ENCODE measurements at places on chromosomes 5 and 9.

GRCh38 chr5:151072630-151073025 is 8.2 kb downstream of the TNIP1 start:
- no peak for DNase-seq

GRCh38 chr9:136754059-136754572 is 3.9 kb downstream of the LCN8 start:
- no peak for DNase-seq

GRCh38 chr9:117825609-117826347 is 121.6 kb downstream of the TLR4 start:
- DNase-seq = no peak

DNA sequence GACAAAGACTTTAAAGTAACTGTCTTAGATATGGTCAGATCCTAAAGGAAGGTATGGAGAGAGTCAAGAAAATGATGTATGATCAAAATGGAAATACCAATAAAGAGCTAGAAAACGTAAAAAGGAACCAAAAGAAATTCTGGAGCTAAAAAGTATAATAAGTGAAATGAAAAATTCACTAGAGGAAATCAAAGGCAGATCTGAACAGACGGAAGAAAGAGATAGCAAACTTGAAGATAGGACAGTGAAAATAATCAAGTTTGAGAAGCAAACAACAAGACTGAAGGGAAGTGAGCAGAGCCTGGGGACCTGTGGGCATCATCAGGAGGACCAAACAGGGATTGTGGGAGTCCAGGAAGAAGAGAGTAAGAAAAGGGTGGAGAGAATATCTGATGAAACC is 115.4 kb downstream of the EHMT1 start:
- no peak for DNase-seq

GRCh38 chr9:4062966-4063365 is 236.9 kb downstream of the GLIS3 start:
- no peak for DNase-seq

GRCh38 chr5:2286250-2286649 is 403.5 kb upstream of the IRX4 start:
- no peak for DNase-seq

DNA sequence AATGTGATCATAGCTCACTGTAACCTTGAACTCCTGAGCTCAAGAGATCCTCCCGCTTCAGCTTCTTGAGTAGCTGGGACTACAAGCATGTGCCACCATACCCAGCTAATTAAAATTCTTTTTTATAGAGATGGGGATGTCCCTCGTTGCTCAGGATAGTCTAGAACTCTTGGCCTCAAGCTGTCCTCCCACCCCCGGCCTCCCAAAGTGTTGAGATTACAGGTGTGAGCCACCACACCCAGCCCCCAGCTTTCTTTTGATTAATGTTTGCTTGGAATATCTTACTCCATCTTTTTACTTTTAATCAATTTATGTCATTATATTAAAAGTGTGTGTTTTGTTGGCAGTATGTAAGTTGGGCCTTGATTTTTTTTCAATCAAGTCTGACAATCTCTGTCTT is 59.4 kb upstream of the EXOC3 start:
- no peak for DNase-seq

DNA sequence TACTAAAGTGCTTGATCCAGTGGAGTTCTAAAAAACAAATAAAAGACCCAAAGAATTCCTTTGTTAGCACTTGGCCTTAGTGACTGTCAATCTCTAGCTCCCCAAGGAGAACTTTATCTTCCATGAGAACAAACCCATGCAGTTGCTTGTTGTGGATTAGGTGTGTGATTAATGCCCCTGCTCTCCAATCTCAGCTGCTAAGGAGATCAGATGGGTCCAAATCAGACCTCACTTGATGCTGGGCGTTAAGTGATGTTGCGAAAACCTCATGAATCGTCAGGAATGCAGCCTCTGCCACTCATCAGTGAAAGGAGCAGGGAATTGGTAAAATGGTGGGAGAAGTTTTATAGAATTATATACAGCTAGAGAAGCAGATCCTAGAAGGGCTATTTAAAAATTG is 133.7 kb downstream of the DMAC1 start:
- DNase-seq = no peak

DNA sequence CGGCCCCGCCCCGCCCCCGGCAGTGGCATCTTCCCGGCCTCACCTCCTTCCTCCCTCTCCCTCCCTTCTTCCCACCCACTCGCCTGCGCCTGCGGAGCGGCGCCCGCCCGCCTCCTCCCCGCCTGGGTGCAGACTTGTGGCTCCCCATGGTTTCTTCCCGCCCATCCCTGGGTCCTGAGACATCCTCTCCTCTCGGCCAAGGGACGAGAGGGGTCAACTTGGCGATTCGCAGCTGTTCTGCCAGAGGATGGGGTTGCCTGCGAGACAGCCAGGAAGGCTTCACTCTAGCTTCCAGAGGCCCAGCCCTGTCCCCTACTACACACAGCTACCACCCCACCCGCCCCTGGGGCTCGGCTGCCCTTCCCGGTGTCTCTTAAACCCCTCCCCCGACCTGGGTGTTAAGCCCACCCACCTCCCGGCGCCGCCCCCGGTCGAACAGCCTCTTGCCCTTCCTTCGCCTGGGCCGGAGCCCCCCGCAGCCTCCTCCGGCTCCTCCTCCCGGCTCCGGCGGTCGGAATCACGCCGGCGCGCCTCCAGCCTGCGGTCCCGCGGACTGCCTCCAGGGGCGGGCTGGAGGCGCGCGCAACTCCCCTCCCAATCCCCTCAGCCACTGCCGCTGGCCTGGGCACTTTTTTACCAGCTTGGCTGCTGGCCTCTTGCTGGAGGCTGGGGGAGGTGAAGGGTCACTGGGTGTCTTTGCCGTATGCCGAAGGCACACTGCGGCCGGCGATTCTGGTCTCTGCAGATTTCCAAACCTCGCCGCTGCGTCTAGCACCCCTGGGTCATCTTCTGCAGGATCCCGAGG is 1.9 kb downstream of the JADE2 start:
- peak; percentile 56 for DNase-seq

DNA sequence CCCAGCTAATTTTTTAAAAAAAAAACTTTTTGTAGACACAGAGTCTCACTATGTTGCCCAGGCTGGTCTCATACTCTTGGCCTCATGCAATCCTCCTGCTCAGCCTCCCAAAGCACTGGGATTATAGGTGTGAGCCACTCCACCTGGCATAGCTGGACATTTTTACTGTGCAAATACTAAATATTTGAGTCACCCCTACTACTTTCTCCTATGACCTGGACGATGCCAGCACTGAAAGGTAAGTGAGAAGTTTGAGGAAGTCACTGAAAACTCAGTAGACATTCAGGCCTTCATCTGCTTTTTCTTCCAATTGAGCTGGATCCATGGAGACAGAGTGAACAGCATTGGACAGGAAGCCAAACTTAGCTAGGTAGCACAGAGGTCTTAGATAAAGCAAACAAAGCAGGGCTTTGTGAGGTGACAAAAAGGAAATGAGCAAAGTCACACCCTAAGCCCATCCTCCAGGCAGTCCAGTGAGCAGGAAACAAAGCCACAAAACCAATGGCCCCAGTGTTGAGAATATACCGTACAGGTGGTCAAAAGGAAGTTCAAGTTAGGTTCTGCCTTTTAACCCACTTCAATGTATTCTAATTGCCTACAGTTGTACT is 192.6 kb upstream of the RASA1 start:
- DNase-seq = no peak

DNA sequence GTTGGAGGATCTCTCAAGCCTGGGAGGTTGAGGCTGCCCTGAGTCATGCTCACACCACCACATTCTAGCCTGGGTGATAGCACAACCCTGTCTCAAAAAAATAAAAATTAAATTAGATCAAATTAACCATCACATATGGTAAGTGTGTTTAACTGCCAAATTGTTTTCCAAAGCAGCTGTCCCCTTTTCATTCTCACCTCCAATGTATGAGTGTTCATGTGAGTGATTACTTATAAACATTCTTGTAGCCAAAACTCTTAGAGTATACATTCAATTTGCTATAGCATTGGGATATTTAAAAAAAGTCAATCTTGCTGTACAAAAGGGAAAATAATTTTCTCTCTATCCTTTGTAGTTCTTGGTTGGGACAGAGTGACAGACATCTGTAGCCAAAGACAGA is 53.4 kb upstream of the SNAPC3 start:
- DNase-seq = no peak

DNA sequence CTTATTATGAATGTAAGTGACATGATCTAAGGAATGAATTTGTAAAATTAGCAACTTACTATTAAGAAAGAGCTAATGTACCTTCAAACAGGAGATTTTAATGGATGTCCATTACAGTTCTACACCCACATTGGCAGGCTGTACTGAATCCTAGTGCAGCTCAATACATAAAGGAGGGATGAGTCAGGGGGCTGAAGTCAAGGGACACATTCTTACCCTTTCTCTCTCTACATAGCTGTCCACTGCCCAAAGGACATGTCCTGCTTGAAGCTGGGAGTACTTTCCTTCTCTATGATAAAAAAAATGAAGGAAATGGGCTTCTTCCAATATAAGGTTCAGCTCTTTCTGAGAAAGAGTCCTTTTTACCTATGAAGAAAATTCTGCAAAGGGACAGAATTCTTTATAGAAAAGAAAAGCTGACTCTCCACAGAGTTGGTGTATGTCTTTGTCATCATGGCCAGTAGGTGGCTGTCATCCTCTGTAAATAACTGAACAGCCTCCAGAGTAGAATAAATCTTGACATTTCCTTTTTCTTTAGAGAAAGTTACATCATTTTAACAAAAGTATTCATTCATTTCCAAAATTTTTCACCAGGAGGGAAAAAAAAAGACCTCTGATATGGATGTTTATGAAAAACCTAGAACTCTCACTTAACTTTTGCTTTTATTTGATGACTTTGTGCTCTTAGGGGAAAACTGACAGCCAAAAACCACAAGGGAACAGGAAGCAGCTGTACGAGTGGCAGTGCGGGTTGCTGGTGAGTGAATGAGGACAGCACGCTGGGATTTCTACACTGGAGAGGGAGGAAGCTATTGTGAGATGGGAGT is 13.1 kb upstream of the IFNA14 start:
- no peak for DNase-seq

DNA sequence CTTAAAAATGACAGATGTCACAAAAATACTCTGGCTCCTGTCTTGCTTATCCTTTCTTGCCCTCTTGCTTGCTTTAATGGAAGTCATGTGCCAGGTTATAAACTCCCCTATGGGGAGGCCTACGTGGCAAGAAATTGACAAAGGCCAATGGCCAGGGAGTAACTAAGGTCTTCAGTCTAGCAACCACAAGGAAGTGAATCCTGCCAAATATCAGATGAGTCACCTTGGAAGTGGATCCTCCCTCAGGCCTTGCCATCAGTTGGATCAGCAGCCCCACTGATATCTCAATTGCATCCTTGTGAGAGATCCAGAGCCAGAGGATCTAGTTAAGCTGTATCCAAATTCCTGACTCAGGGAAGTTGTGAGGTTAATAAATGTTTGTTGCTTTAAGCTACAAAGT is 82.8 kb downstream of the CAAP1 start:
- no peak for DNase-seq

DNA sequence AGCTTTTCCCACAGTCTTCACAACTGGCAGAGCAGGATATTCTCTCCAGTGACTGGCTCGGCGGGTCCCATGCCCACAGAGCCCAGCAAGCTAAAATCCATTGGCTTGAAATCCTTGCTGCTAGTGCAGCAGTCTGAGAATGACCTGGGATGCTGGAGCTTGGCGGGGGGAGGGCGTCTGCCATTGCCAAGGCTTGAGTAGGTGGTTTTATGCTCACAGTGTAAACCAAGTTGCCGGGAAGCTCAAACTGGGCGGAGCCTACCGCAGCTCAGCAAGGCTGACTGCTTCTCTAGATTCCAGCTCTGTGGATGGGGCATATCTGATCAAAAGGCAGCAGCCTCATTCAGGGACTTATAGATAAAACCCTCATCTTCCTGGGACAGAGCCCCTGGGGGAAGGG is 194.1 kb downstream of the CCDC171 start:
- DNase-seq = no peak

- no peak for DNase-seq
These were observed 34.6 kb upstream of the PHF2 start for GRCh38 chr9:93541581-93542349.

GRCh38 chr9:13144166-13144775 is 135.2 kb downstream of the MPDZ start:
- no peak for DNase-seq

GRCh38 chr5:170382790-170383189 is 6.4 kb downstream of the KCNMB1 start:
- DNase-seq = no peak

DNA sequence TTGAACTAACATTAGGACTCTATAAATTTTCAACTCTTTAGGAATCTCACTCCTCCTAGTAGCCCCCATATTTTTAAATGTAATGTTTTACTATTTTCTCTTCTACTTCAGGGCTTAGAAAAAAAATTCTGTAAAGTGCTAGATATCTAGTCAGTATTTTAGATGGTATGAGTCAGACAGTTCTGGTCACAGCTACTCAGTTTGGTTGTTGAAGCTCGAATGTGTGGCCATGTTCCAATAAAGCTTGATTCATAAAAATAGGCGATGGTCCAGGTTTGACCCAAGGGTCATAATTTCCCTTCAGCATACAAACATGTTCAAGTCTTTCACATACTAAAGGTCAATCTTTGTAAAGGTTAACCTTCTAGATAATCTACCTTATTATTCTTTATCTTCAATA is 566.0 kb upstream of the CDH18 start:
- no peak for DNase-seq

- no peak for DNase-seq
These were observed 19.4 kb downstream of the DCP2 start for GRCh38 chr5:112995764-112996618.

DNA sequence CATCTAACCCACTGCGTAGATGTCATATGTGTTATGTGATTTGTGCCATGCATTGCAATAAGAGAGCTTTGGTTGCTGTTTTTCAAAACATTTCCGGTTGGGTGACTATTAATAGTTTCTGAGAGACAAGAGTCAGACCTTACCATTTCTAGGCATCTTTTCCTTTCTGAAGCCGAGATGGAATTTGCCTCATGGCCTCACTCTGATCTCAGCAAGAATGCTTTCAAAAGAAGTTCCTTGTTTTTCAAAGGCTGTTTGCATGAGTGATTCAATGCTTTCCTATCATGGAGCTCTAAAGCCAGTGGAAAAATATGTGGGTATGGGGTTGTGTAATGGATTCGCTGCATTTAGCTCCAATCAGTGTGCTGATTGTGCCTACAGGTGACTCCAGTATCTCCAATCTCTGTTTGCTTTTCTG is 203.1 kb upstream of the PPP1R2B start:
- DNase-seq = no peak

GRCh38 chr9:70398145-70398556 is 16.3 kb downstream of the KLF9 start:
- DNase-seq = no peak

GRCh38 chr9:72947984-72948465 is 4.8 kb downstream of the ALDH1A1 start:
- no peak for DNase-seq

GRCh38 chr5:135462304-135462703 is 10.2 kb upstream of the TIFAB start:
- peak; percentile 15 for DNase-seq
